ENCODE measurements at places on chromosomes 13 and 19.

- no peak for DNase-seq
Measured at GRCh38 chr13:23025864-23026608, 154.7 kb upstream of the SGCG start.

GRCh38 chr13:45372189-45373161 lies 31.5 kb upstream of the TPT1 start:
- DNase-seq, result no peak

GRCh38 chr19:10830931-10831779 lies 4.9 kb downstream of the TMED1 start:
- DNase-seq, result no peak

GRCh38 chr13:98150832-98151479 lies 8.1 kb downstream of the FARP1 start:
- peak; percentile 21 for DNase-seq

DNA sequence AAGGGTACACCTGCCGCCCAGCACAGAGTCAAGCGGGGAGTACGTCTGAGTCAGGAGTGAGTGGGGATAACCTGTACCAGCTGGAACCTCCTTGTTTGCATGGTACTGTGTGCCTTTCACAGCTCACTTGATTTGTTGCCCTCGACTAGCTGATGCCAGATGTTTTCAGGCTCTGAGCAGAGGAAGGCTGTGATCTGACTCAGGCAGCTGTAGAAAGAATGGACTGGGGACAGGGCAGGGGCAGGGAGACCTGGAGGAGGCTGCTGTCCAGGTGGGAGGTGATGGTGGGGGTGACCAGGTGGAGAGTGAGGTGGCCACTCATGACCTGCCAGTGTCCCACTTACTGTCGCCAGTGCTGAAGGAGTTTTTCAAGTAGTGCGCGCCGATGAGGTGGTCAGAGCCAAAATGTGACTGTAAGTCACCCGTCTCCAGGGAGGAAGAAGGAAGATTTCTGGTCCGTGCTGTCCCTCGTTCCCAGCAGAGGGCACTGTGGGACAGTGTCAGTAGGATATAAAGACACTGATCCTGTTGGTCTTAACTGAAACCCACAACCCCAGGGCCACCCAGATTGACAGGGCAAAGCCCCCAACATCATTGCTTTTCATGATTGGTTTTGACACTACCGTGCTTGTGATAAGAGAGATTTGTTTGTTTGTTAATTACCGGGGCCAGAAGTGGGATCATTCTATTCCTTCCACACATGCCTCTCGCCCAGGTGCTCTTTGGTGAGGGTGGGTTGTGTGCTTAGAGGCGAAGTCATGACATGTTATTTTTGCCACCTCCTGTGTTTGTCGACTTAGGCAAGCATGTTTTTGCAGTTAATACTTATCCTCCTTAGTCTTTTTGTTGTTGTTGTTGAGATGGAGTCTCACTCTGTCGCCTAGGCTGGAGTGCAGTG lies 128.4 kb downstream of the DPF1 start:
- DNase-seq, result peak; percentile 36

DNA sequence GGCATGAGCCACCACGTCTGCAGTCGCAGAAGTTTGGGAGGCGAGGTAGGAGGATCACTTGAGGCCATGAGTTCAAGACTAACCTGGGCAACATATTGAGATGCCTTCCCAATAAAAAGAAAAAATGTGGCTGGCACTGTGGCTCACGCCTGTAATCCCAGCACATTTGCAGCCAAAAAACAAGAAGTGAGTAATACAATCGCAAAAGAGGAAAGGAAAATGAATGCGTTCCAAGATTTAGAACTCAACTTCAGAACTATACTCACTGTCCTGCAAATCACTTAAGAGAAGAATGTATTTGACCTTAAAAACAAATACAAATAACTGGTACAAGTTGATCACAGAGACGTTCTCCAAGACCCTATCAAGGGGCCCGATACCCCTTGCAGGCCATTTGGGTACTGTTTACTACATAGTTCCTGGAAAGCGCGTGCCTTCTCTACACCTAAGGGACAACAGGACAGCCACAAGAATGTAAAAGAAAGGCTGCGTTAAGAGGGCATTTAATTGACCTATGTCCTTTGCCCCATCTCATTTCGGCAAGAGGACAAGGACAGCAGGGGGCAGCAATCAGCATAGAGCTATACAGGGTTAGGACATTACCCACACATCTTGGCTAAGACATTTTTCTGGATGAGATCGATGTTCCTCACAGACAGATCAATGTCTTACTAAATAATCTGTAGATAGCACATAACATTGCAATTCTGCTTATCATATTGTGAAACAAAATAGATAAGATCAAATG lies 41.3 kb downstream of the FLT3 start:
- peak; percentile 16 for DNase-seq

- no peak for DNase-seq
Measured at GRCh38 chr19:48988286-48988685, 4.8 kb downstream of the GYS1 start.

- no peak for DNase-seq
Measured at GRCh38 chr19:32519023-32519422, 62.0 kb upstream of the PDCD5 start.

DNA sequence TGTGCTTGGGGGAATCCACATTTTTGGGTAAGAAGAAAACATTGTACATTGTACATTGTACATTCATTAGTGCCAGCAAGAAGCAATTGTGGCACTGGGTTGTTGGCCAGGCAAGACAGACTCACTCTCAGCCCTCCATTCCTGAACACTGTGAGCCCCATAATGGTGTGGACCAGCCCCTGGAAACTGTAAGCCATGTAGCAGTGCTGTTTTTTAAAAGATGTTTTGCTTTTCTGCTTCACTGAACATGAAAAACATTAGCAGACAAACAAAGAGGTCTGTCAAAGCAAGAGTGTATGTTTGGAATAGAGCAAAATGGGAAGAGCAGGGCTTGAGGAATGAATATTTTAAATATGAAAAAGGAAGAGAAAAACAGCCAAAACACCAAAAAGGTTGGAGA lies 39.1 kb upstream of the IL17D start:
- DNase-seq, result no peak

DNA sequence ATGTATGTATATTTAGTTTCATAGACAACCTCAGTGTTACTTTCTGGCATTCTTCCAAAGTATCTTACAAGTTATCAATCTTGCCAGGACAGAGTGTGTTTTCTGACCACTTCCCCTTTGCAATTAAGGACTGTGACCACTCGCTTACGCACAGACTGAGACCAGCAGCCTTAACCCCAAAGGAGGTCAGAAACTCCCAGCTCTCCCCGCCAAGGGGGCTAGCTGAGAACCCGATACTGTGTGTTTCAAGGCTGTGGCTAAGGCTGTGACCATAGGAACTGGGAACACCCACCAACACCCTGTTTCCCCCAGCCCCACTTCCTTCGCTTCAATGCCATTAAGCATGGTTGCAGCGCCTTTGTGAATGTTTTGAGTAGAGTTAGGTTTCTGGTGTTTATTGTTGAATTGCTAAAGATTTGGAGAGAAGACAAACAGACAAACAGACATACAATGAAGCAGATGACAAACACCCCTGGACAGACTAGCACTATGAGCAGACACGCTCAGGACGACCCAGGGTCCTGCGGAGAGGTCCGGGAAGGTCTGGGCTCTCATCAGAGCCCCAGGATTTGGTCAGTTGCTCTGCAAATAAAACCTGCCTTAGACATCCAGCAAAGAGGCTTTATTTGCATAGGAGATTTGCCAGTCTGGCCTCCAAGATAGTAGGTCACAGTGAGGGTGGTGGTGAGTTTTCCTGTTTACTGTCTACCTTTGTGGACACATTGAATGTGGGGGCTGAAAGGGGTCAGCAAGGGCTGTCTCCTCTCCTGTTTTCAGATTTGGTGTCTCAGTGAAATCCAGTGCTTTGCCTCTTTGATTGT lies 25.0 kb upstream of the TNFSF11 start:
- DNase-seq, result no peak

DNA sequence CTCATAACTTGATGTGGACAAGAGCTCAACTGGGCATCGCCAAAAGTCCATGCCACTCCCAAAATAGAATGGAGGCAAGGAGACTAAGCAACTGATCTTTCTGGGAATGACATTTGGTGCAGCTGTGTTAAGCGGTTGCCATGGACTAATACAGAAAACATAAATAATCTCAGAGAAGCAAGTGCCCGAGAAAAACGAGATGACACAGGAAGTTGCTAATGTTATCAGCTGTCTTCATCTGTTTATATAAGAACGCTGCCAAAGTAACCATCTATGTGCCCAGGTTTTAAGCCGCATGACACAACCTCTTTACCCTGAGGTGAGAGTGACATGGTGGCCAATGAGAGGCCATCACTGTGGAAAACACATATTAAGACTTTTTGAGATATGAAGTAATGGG lies 54.9 kb upstream of the SACS start:
- no peak for DNase-seq

- DNase-seq, result no peak
Measured at GRCh38 chr19:51181913-51182419, 39.9 kb downstream of the SIGLEC7 start.

DNA sequence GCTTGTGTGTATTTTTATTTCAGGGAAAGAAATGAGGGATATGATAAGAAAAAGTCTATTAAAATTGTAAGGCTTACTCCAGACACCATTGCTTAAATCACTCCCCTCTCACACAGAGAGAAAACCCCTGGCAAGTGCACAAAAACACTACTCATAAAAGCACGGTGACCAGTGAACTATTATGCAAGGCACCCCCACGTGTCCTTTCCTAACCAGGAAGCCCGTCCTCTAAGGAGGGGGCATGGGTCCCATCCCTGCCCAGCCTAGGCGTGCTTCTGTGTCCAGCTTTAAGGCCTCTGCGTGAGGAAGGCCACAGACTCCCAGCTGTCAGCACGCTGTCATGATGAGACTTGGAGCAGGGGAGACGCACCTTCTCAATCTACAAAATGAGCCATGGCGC lies 83.5 kb downstream of the SLC7A1 start:
- DNase-seq, result no peak

- DNase-seq, result peak; percentile 92
Measured at GRCh38 chr13:30332456-30333143, 25.2 kb upstream of the KATNAL1 start.

GRCh38 chr19:48121909-48122371 lies 11.3 kb upstream of the PLA2G4C start:
- DNase-seq, result no peak

GRCh38 chr19:15563931-15564330 lies 51.1 kb upstream of the CYP4F8 start:
- no peak for DNase-seq

DNA sequence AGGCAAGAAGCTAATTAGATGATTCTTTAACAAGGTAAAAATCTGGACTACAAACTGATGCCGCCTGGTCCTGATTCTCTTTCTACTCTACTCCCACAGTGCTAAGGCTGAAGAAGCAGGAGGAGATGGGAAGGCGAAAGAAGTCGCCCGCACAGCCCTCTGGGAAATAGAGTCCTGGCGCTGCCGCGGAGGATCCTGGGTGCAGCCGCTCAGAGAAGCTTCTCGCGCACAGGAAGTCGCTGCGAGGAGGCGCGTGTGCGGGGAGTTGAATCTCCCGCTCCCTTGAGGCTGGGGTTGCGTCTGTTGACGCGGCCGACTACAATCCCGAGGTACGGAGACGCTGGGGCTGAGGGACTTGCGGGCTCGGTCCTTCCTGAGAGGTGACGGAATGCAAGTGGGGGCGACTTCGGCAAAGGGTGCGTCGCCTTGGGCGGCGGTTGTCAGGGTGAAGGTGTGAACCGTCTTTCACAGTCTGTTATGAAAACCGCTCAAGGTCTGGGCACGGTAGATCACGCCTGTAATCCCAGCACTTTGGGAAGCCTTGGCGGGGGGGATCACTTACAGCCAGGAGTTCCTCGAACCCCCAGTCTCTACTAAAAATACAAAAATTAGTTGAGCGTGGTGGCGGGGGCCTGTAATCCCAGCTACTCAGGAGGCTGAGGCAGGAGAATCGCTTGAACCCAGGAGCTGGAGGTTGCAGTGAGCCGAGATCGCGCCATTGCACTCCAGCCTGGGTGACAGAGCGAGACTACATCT lies at the start of gene ZNF473:
ZNF473 (plus strand) TSS at position 212 of the 756 bp plus-strand sequence. CDS start 5,078 bp downstream, outside the sequence.
- peak; percentile 98 for DNase-seq

DNA sequence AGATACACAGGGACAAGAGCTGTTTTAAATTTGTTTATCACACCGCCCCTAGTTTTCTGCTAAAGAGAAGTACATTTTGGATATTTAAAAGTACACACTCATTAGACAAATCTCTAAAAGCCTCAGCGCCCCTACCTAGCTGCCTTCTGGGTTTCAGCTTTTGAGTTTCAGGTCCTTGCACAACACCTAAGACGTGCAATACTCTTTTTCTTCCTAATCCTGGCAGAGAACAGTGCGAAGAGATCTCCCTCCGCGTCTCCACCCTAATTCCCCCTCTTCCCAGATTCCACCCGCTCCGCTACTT lies 421 bp upstream of the KLF5 start:
- peak; percentile 73 for DNase-seq

DNA sequence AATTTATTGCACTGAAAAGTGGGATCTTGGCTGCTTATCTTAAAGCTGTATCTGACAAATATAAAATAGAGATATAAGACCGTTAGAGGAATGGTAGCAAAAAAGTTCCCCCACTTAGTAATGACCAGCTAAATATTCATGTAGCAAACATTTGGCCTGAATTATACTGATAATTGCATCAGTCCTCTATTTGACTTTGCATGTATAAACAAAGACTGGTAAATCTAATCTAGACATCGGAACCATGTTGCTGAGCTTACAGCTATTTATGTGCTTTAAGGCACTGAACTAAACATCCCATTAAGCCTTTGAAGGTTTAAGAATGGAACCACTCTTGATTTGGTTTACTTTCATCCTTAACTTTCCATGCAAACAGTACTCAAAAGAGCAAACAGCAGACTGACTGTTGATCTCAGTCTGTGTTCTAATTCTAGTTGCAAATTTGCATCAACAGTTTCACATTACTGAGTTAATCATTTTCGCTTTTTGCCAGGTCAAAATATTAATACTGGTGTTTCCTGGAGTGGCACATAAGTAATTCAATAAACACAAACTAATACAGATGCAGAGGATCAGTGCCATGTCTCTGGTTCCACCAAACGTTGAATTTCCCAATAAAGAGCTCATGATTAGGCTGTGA lies 203.5 kb upstream of the HTR2A start:
- DNase-seq, result no peak

DNA sequence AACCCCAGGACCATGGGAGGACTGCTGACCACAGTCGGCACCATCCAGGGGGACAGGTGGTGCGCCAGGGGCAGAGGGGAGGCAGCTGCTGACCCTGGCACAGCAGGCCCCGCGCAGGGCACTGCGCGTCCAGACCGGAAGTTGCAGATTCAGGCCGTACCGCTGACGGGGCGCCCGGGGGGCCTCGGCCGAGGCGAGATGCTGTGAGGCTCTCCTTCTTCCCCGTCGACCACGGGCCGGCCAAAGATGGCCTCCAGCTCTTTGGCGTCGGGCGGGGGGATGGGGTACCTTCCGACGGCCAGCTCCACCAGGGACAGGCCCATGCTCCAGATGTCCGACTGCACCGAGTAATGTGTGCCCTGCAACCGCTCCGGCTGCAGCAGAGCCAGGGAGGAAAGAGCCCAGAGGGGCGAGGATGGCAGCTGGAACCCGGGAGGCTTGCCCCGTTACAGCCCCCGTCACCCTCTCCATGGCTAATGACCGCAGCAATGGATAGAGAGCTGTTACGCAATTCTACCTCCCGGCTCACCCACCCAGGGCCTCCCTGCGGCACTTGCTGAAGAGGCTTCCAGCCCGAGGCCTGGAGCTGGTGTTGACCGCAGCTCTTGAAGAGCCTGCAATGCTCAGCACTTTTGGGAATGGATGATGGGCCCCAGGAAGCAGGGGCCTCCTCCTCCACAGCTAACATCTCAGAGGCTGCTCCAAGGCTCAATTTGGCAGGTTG lies 24.7 kb downstream of the MAP2K2 start:
- no peak for DNase-seq

- DNase-seq, result no peak
Measured at GRCh38 chr13:48316826-48317510, 13.4 kb downstream of the RB1 start.
